Stimulated activated CD4-positive, alpha-beta T cell treated with anti-CD3 and anti-CD28 coated beads, TNF-alpha, amount 100 ng/mL, for 4 hours (primary cell): ENCODE measurements at places on chromosomes 6 and 20.

- no peak for DNase-seq
Measured at GRCh38 chr6:22164236-22164635, 132.6 kb downstream of the PRL start.

DNA sequence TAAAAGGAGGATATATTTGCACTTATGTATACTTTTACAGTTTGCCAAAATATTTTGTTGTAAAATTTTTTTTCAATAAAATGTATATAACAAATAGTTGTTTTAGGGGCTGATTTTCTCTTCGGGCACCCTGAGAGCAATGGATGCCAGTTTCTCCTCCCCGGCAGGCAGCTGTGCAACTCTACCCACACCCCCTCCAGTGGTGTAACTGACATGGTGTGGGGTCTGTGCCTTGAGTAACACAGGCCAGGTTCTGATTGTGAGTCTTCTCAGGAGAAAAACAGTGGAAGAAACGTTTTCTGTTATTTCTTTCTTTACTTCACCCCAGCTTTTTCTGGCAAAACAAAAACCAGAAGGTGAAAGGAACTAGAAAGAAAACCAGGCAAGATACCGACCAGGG, 6.1 kb downstream of the FOXF2 start:
- no peak for DNase-seq

GRCh38 chr6:138988469-138988834, 399 bp upstream of the REPS1 start:
- no peak for DNase-seq

- no peak for DNase-seq
Measured at GRCh38 chr6:47736083-47736700, 37.8 kb downstream of the ADGRF4 start.

DNA sequence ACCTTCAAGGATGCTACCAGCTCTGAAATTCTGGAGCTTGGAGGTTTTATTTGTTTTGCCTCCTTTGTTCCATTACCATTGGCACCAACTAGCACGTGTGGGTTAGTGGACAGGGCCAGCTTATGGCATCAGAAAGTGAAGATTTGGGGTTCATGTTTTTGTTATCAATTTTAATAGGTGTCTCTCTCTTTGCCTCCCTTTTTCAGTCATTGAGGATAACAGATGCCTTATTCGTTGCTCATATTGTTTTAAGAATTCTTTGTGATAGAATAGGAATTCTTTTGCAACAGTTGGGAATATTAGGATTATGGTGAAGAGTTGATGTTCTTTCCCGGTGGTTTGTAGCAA, 22.9 kb downstream of the TMC2 start:
- no peak for DNase-seq

DNA sequence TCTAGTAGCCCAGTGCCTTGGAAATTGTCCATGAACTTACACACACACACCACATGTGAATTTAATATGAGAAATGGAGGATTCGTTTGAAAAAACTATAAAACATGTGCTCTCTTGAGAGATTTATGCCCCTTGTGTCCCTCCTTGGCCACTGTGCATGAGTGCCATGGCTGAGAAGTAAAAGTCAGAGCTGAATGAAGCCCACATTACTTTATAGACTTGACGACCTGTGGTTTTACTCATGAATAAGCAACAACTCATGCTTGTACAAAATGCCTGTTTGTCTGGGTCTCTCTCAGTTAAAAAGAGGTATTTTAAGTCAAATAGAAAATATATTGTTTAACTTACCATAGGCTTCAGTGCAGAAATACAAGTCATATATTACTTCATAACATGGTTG, 102.7 kb downstream of the KCNQ5 start:
- no peak for DNase-seq
